D721Med (cell line): ENCODE measurements at places on chromosomes 12 and 14.
A peak's percentile ranks its signal among the peaks of the same experiment; 100 is the strongest.

DNA sequence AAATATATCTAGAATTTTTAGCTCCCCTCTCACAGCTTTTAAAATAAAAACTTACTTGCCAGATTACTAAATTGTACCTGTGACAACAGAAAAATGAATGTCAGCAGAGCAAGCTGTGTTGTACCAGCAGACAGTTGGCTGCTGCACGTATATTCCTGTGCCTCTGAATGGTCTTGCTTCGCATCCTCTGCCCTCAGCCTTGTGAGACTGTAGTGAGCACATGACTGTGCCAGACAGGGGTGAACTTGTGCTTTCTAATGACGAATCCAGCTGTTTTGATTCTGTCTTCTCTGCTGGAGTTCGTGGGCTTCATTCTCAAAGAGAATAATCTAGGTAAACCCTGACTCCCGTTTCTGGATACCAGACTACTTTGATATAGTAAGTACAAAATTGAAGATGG is 58.3 kb upstream of the FRMD6 start:
- DNase-seq, result no peak

DNA sequence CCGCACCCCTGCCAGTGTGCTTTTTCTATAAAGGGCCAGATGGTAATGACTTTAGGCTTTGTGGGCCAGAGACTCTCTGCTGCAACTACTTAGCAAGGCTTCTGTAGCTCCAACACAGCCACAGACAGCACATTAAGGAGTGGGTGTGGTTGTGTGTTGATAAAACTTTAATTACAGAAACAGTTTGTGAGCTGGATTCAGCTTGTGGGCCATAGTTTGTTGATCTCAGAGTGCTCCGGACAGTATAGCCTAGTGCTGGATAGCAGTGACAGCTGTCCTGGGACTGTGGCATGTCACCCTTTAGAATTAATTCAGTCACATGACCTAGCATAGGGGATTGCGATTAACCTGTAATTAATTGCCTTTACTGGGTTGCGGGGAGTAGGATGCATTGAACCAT is 109.7 kb downstream of the ZNF664 start:
- no peak for DNase-seq

DNA sequence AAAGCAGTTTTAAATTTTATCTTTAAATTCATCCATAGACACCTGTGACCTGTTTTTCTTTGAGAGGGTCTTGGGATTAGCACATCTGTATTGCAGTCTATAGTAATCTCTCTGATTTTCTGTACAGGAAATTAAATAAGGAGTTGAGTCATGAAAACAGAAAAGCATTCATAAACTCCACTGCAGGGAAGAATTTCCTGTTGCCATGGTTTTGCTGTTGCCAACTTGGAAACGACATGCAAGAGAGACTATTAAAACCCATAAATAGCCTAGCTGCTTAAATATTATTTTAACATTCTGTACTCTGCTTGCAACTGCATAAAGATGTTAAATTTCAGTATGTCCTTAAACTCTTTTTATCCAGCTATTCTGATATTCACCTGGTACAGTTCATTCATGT is 281.0 kb upstream of the RGS6 start:
- DNase-seq, result no peak

- DNase-seq, result no peak
Measured at GRCh38 chr12:102204025-102204424, 6.4 kb upstream of the PMCH start.

DNA sequence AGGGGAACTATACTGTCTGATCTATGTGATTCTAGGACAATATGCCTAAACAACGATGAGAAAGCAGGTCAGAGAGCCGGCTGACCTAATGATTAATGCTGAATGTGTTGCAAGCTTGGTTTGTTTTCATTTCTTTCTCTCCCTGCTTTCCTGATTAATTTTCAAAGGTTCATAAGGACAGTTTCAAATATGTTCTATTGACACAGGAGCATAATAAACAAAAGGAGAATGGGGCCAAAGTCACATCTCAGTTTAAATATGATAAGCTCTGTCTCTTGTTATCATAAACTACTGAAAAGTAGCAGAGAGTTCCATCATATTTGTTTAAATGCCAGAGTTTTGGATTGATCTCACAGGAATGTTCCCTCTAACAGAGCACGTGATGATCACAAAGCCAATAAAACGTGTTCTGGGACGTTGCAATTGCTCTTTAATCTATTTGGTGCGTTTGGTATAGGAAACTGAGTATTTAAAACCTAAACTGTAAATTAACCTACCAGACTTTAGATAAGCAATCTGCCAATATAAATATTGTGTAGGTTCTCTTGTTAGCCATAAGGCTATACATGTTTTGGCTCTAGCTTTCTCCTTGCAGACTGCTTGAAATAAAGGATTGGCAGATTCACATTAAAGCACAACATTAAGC is 3.7 kb upstream of the HSD17B6 start:
- DNase-seq, result no peak

GRCh38 chr12:56128670-56129205 is 671 bp downstream of the ESYT1 start:
- DNase-seq, result no peak

GRCh38 chr14:59803052-59803540 is 67.5 kb downstream of the RTN1 start:
- DNase-seq, result no peak

- no peak for DNase-seq
Measured at GRCh38 chr14:80491131-80491530, 279.8 kb upstream of the DIO2 start.

DNA sequence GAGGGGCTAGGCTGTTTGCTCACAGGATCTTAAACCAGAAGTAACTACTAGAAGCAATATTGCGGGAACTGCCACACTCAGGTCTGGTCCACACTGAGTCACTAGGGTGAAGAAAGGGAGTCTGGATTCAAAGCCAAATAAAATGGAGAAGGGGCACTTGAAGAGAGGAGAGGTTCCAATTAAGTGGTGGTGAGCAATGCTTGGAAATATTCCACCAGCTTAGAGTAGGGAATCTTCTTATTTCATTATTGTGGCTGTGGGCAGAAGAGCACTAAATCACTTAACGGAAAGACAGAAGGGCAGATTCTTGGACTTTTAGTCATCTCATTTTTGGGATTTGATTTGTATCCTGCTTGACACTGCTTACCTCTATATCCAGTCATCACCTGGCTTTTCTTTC is 48.6 kb upstream of the PPP1R12A start:
- DNase-seq, result no peak

DNA sequence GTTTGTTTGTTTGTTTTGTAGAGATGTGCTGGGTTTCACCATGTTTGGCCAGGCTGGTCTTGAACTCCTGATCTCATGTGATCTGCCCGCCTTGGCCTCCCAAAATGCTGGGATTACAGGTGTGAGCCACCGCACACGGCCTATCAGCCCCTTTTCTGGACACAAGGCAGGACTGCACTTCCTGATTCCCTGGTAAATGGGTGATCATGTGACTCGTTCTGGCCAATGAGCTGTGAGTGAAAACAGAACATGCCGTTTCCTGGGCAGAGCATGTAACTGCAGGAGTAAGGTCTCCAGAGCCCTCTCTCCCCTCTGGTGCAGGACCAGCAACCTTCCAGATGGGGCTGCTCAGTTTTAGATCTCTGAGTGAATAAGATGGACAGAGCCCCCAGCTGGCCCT is 92.7 kb downstream of the ITPK1 start:
- DNase-seq, result no peak

DNA sequence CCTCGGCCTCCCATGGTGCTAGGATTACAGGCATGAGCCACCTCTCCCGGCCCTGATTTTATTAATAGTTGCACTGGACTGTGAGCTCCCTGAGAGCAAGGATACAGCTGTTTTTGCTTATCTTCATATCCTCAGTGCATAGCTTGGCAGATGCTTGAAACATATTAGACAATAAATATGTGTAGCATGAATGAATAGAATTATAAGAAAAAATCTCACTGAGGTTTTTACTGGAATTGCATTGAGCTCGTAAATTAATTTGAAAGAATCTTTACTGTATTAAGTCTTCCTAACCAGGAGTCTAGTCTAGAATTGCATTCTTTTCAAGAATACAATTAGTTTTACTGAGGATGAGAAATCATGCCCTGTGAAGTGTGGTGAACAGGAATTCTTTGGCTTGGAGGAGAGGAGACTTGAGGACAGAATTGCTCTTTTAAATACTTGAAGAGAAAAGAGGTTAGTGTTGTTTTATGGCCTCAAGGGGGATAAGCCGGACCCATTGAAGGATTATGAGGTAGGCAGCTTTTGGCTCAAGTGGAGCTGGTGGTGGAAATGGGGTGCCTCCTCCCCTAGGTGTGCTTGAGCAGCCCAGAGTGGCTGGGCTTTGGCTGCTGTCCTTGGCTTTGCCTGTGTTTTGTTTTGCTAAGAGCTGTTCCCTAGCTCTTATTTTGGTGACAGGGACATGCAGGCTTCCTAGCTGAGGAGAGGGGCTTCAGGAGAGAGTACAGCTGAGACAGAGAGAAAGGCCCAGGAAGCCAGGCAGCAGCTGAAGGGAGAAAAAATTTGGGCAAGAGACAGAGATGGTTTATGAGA is 34.0 kb downstream of the PLEKHD1 start:
- DNase-seq, result no peak

GRCh38 chr12:26319511-26319910 is 124.1 kb downstream of the SSPN start:
- no peak for DNase-seq

- no peak for DNase-seq
Measured at GRCh38 chr12:94755598-94755997, 105.2 kb upstream of the TMCC3 start.

DNA sequence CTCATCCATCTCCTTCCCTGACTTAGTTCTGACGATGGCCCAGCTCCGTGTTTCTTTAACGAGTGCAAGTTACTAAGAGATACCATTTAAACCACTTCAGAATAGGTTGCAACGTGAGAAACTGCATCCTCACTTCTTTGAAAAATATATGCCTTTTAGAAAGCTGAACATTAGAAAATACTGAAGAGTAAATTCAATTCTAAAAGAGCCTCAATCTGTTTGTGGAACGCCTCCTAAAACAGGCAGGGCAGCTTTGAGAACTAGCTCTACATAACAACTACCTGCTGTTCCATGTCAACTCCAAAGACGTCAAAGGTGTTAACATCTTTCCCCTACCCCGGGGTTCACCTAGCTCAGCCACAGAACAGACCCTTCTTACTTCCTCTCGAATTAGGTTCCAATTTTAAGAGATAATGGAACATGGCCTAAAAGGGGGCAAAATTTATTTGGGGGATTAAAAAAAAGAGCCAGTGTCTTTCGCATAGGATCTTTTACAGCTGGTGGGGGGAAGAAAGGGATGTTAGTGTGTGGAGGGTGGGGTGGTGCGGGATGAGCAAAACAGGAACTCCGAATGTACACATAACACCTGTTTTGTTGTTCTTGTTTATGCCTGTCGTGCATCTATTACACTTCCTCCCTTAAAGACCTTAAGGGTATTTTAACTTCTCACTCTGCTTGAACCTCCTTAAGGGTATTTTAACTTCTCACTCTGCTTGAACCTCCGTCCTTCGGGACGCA is 3.3 kb downstream of the BHLHE41 start:
- DNase-seq, result no peak

DNA sequence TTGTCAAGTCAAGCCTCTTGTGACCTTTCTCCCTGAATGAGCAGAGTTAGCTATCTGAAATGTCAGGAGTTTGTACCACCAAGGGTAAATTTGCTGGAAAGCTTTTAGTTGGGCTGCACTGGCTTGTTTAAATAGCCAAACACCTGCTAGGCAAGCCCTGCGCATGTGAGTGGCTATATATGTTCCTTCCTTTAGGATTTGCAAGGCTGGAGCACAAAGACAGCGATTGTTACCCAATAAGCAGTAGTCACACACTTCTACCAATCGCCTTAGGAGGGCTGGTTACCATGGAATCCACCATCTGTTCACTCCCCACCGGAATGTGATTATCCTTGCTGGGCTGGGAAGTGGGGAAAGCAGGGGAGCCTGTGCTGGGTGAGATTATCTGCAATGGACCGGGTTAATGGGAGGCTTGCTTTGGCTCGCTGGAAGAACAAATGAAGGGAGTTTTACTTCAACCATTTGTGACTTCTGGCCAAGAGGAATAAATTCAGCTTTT is 102.5 kb downstream of the FGD4 start:
- peak; percentile 55 for DNase-seq

DNA sequence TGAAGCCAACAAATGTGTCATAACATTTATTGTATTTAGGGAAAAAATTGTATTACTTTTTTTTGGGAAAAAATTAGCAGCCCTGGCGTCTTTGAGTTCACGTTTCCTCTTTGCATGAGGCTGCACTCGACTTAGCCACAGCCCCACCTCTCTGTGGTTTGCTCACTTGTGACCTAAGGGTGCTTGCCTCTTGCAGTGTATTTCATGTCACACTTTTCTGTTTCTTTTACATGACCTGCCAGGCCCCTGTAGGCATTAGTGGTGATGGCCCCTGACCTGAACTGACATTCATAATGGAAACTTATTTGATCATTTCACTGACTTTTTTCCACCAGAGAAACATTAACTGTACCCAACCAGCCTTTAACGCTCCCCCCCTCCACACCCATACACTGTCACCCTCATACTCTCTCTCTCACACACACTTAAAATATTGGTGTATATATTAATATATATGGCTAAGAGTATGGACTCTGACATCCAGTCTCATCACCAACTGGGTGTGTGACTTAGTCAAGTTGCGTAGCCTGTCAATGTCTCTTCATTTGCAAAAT is 122.9 kb downstream of the PRKCH start:
- no peak for DNase-seq

DNA sequence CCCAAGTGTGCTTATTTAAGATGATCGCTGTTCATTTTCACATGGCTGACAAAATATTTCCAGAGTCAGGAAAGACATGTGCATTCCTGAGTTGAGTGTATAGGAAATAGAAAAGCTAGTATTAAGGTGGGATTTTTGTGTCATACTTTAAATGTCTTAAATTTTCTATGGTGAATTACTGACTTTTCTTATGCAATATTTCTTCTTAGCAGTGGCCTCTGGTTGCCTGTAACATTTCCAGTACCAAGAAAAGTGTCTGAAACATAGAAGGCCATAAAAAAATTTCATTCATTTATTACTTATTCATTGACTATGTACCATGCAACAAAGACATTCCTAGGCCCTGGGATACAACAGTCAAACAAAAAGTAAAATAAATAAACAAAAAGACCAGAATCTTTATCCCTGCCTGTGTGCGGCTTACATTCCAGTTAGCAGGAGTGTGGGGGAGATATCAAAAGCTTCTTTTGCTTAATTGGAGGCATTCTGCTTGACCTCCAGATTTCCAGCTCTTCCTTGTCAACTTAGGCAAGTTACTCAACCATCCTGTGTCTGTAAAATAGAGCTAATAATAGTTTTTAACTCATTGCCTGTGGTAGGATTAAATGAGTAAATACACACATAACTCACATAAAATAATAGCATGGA is 216.3 kb upstream of the FLRT2 start:
- DNase-seq, result no peak

GRCh38 chr12:81863406-81863805 is 104.3 kb upstream of the PPFIA2 start:
- DNase-seq, result no peak

- no peak for DNase-seq
Measured at GRCh38 chr14:29865299-29865698, 62.3 kb downstream of the PRKD1 start.

GRCh38 chr12:517538-517937 is 57.8 kb downstream of the B4GALNT3 start:
- DNase-seq, result no peak
